ENCODE measurements at places on chromosomes 3 and 15.

DNA sequence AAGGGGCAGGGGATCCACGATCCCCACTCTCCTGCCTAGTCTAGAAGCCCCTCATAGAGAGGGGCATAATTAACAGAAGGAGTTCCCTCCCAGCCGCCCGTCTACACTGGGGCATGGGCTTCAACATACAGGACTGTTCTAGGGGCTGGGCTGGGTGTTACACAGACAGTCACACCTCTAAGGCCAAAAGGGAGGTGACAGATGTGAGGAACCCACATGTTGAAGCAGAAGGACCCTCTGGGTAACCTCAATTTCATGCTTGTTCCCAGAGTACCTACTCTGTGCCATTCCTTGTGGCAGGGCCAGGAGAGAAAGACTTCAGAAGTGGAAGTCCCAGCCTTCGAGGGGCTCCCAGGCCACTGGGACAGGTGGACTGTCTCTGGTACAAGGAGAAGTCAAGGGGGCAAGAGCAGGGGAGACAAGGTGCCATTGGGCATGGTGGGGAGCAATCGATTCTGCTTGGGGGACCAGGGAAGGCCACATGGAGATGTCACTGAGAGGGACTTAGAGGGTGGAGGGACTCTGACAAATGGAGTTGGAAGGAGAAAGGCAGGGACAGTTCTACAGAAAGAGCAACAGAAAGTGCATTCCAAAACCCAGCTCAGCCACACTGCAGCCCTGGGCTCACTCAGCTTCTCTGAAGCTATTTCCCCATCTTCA lies 71.3 kb downstream of the CPN2 start:
- no peak for DNase-seq

DNA sequence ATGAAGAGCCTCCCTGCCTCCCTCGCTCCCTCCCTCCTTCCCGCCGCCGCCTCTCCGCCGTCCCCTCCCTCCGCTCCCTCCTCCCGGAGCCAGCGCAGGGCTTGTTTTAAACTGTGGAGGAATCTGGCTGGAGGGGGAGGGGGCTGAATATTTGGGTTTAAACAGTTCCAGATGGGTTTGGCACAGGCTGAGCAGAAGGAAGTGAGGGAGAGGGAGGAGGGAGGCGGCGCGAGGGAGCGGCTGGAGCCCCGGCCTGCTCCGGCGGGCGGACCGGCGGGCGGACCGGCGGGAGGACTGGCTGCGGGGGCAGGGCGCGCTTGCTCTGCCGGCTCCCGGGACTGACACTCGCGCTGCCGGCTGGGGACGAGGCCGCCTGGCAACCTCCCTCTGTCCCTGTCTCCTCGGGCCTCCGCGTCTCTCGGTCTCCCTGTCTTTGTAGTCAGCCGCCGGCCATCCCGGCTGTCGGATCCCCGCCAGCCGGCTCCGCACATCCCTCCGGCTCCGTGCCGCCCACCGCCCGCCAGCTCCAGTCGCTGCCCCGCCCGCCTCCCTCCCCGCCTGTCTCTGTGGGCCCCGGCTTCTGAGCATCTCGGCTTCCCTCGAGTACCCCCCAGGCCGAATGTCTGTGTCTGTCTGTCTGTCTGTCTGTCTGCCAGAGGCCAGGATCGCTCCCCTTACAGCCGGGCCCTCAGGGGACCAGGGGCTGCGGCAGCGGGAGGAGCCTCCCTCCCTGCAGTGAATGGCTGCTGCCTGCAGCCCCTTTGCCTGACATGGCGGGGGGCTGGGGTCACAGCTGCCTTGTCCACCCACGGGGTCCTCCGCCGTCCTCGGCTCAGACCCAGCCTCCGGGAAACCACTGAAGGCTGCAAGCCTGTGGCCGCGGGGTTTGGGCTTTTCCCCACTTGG lies 7.6 kb downstream of the EPHB3 start:
- no peak for DNase-seq

DNA sequence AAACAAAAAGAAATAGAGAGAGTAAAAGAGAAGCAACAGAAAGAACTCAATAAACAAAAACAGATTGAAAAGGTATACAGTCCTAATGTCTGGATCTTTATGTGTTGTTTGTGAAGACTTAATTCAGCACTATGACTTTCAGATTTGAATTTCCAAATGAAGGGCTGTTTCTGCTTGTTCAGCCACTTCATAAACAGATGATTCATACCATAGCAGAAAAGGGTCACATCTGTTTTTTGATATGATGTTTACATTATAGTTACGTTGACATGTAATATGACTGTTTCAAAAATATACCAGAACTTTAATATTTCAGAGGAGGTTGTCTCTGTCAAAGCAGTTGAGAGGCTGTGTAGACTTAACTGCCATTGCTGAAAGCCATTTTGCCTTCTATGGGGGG lies 24.1 kb downstream of the ASB14 start:
- DNase-seq, result no peak

GRCh38 chr3:72426618-72427397 lies 421.4 kb downstream of the SHQ1 start:
- DNase-seq, result no peak

GRCh38 chr3:127410137-127410488 lies 122.3 kb upstream of the PRR20G start:
- no peak for DNase-seq

GRCh38 chr3:119635719-119636118 lies 24.7 kb downstream of the POPDC2 start:
- DNase-seq, result no peak

DNA sequence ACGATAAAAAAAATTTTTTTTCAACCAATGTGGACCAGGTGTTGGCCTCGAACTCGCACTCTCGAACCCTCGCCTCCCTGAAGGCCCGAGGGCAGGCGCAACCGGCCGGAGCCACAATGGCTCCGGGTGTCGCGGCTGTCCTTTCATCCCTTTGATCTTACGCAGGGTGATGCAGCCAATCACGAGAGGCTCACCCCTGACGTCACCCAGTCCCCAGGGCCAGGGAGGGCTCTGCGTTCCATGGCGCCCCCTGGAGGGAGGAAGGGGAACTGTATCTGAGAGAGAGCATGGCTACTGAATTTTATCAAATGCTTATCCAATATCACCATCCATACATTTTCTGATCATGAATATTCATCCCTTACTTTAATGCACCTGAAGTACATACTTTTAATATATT lies 15.4 kb upstream of the GMNC start:
- no peak for DNase-seq

DNA sequence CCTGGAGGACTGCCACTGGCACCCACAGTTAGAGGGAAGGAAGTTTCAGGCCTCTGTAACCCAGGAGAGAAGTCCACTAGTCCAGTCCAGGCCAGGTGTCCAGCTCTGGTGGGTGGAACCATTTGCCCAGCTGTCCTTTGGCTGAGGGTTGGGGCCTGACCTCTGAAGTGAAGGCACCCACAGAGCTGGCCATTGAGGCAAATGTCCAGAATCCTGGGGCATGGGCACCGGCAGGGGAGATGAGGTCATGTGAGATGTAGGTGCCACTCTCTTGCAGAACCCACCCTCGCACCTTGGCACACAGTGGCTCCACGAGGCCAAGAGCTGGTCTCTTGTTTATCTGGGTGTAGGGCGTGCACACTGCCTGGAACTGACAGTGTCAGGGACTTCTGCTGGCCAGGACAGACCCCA lies 162.8 kb downstream of the SMAD6 start:
- no peak for DNase-seq

GRCh38 chr15:96381463-96381862 lies 51.0 kb downstream of the NR2F2 start:
- no peak for DNase-seq

DNA sequence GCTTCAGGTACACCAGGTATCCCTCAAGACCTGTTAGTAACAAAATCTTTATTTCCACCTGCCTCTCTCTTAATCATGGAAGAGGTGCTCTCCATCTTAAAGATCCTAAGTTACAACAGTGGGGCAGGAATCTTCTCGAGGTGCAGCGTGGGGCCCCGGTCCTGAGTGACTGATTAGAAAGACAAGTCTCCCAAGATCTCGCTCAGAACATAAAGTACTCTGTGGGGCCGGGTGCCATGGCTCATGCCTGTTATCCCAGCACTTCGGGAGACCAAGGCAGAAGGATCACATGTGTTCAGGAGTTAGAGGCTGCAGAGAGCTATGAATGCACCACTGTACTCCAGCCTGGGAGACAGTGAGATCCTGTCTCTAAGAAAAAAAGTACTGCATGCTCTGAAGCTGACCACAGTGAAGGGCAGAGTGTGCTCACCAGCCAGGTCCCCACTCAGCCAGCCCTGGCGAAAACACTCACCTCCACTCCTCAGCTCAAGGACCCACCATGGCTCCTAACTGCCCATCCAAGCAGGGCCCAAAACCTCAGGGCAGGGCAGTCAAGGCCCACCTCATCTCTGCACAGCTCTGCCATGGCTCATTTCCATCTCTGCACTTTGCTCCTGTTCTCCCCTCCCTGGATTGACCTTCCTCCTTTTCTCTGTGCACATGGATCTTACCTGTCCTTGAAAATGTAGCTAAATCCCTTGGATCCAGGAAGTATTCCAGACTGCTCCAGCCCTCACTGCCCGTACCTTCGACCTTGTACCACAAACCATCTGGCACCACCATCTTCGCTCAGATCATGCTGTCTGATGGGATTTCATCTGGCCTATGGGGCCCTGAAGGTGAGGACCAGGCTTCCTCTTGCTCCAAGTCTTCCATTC lies 7.1 kb downstream of the SEMA7A start:
- no peak for DNase-seq

GRCh38 chr3:8507496-8507895 lies 5.9 kb downstream of the LMCD1 start:
- DNase-seq, result no peak

DNA sequence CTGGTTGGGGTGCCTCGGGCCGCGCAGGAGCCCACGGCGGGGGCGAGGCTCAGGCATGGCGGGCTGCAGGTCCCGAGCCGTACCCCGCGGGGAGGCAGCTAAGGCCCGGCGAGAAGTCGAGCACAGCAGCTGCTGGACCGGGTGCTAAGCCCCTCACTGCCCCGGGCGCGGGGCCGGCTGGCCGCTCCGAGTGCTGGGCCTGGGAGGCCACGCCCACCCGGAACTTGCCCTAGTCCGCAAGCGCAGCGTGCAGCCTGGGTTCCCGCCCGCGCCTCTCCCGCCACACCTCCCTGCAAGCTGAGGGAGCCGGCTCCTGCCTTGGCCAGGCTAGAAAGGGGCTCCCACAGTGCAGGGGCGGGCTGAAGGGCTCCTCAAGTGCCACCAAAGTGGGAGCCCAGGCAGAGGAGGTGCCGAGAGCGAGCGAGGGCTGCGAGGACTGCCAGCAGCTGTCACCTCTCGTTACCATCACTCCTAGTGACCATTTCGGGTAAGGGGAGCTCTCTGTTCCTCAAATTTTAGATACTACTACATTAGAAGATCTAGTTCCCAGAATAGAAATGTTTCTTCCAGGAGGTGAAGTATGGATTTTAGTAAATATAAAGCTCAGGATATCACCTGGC lies 417.0 kb upstream of the AGTR1 start:
- DNase-seq, result no peak

DNA sequence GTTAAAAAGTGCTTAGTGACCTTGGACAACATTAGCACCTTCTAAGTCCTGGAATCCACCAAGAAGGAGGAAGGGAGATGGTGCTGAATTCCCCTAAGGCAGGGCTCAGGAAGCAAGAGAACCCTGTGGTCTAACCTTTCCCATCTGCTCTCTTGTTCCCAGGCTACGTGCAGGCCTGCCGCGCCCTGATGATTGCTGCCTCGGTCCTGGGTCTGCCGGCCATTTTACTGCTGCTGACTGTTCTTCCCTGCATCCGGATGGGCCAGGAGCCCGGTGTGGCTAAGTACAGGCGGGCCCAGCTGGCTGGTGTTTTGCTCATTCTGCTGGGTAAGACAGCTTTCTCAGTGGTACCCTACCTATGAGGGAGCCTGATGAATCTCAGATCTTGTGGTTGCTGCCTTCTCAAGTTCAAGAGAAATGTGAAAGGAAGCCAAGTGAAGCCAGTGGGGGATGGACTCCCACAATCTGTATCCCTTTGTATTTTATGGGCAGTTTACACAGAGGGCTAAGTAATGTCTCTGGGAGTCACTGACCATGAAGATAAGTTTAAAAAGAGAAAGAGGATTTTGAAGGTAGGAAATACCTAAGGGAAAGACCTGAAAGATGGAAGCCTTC lies 4.4 kb downstream of the CLDN11 start:
- DNase-seq, result no peak

GRCh38 chr3:167554898-167555297 lies 81.1 kb upstream of the SERPINI2 start:
- DNase-seq, result no peak

GRCh38 chr15:74380361-74381189 lies 13.1 kb upstream of the CYP11A1 start:
- no peak for DNase-seq

DNA sequence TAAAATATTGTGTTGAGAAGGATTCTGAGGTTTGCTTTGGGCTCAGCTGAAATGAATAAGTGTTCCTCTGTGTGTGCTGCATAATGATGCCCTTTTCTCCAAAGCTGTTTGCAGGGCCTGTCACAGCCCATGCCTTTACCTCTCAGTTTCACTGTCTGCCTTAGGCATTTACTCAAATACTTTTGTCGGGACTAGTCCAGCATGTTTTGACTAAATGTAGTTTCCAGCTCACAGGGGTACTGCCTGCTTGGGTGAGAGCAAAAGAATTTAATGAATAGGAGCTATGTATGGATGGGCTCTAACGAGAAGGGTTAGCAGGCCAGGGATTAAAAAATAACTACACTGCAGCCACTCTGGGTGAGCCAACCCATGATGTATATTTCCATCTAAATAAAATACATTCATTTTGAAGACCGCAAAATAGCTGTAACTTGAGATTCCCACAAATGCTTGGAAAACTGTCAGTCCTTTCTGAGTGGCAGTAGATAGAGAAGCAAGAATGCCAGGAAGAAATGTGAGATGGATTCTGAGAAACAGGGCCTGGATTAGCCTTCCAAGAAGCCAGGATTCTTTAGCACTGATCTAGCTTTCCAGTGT lies 549.2 kb upstream of the TBL1XR1 start:
- DNase-seq, result no peak

DNA sequence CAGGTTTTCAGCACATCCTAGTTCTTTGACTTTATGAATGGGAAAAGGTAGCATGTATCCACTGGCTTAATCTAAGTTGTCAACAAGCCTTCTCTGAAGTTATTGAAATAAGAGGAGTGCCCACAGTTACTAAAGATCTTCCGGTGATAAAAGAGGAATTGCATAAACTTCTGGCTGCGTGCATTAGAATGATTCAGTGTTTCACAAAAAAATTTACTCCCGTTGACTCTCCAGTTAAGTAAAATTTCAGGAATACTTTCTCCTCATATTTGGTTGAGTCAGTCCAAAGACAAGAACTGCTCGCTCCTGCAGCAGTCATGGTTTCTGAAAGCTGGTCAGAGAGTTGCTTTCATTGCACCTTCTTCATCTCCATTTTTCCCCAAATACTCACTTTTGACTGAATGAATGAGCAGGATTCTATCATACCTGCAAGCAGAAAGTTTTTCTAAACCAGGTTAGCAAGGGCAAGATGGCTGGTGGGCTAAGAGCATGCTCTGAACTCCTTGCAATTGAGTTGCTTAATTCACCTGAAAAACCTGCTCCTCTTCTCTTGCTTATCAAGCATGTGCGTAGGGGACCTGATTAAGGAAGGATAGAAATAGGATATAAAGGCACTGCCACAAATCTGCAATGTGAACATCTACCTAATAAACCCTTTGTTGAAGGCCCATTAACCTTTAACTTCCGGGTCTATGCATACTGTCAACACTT lies 64.2 kb upstream of the TIMP4 start:
- no peak for DNase-seq

GRCh38 chr3:71185733-71186455 lies 397.6 kb downstream of the FOXP1 start:
- DNase-seq, result no peak

All from cerebellum (tissue), 4 donors.